Type B pancreatic cell (in vitro differentiated cells): ENCODE measurements at places on chromosomes 5 and 9.

- no peak for DNase-seq
Observed at GRCh38 chr9:133048595-133048994, 13.2 kb upstream of the CEL start.

- DNase-seq, result no peak
Observed at GRCh38 chr5:140250386-140250785, 52.5 kb downstream of the PFDN1 start.

DNA sequence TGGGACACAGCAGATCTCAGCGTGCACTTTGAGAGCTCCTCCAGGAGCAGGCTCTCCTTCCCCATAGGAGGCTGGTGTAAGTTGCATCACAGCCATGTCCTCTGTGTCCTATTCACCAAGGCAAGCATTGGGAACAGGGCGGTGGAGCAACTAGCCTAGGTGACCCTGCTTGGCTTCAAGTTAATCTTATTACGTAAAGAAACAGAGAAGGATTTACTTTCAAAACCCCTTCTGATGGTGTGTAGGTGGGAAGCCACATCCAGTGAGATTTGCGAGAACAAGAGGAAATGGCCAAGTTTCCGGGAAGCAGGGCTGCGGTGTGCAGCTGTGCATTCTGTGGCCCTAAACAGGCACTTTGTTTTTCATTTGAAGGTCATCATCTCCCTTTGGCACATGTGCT is 80.2 kb downstream of the TRIO start:
- no peak for DNase-seq

DNA sequence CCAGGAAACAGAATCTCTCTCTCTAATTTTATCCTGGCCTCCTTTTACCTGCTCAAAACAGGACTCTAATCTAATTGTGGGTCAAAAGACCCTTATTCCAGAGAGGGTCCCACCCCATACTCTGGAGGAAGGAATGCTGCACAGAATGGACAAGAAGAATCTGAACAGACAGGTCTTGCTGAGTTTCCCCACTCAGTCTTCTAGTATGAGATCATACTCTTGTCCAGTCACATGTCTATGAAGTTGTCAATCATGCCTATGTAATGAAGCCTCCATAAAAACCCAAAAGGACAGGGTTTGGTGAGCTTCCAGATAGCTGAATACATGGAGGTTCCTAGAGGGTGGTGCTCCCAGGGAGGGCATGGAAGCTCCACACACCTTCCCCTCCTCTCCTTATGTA is 123.9 kb upstream of the FER start:
- no peak for DNase-seq

DNA sequence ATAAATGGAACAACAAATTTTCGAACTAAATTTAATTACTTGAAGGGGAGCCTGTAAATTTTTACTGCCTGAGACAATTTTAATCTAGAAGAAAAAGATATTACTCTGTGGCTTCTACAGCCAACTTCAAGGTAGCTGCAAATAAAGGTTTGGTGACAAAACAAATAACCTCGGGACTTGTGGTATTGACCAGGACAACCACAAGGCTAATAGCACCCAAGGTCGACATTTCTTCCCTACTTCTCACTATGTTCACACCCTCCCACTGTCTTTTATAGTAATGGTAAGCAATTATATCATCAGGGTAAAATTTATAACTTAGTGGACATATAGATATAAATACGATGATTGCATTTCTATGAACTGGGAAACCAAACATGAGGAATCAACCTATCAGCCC is 67.9 kb upstream of the SPINK5 start:
- DNase-seq, result no peak

DNA sequence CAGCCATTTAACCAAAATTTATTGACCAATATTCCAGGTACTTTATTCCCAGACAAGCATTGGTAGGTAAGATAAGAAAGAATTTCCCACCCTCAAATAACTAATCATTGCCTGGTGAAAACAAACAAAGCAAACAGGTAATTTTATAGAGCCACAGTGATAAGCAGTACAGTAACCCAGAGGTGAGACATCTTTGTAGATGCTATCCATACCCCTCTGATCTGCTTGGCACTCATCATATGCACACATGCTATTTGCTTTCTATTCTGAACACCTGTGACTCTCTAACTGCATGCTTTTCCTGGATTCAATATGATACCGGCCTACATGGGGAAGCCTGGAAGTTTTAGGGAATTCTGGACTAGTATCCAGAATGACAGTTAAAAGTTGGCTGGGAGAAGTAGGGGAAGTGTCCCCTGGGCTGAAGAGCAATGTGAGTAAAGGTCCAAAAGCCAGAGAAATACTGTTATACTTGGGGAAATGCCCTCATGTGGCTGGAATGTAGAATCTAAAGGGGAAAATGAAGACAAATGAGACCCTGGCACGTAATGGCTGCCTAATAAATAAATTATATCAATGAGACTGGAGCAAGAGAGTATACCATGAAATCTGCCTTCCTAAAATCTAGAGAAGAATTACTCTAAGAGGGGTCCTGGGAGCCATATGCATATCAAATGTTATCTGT is 243.8 kb upstream of the ADAMTSL1 start:
- no peak for DNase-seq

DNA sequence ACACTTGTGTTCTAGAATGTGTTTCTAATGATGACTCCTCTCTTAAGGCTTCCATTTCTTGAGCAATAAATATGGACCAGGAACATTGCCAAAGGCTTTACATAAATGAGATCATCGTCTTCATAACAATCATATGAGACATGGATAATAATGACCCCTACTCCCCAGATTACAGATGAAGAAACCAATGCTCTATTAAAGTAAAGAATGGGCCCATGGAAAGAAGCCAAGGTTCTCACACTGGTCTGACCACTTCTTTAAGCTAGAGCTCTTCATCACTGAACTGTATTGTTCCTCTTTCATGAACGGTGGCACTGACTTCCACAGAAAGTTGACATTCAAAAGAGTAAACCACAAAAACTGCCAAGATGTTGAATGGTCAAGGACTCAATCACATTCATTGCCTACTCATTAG is 65.3 kb downstream of the MARCHF3 start:
- no peak for DNase-seq

GRCh38 chr5:37882636-37883035 is 42.8 kb upstream of the GDNF start:
- no peak for DNase-seq

GRCh38 chr9:8904771-8905515 is 1105.4 kb upstream of the DMAC1 start:
- no peak for DNase-seq

DNA sequence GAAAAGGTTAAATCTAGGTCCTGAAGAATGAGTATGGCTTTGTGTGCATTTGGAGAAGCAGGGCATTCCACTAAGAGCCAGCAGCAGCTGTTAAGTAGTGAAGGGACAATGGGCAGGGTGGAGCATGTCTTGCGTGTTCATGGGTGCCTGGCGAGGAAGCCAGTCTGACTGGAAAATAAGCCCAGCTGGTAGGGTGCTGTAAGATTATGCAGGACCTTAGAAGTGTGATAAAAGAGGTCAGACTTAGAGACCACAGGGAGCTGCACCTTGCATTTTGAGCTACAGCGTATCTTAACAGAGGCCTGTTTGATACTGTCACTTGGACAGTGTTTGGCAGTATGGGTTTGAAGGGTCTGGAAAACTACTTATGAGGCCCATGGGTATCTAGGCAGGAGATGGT is 131.7 kb upstream of the ELL2 start:
- DNase-seq, result no peak

GRCh38 chr9:2227144-2227867 is 212.2 kb downstream of the SMARCA2 start:
- DNase-seq, result no peak

- no peak for DNase-seq
Observed at GRCh38 chr9:3858961-3859360, 333.2 kb upstream of the RFX3 start.

DNA sequence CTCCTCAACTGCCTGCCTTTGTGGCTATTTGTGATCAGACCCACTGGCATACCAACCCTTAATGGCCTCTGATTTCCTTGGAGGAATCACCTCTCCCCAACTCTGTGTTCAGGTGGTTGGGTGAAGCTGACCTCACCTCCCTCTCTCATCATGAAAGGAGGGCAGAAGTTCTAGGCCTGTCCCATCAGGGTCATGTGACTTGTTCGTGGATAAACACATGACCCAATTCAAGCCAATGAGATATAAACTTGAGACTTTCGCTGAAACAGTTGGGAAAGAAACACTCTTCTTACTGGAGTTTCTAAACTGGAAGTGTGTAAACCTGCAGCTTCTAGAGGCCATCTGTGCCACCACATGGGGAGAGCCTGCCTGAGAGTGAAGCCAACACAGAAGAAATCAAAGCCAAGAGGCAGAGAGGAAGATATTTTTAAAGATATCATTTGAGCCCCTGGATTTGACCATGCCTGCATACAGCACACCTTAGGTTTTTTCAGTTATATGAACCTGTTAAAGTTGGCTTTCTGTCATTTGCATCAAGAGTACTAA is 5.8 kb downstream of the GABBR2 start:
- no peak for DNase-seq

- DNase-seq, result no peak
Observed at GRCh38 chr9:72305102-72305546, 59.9 kb downstream of the ZFAND5 start.

DNA sequence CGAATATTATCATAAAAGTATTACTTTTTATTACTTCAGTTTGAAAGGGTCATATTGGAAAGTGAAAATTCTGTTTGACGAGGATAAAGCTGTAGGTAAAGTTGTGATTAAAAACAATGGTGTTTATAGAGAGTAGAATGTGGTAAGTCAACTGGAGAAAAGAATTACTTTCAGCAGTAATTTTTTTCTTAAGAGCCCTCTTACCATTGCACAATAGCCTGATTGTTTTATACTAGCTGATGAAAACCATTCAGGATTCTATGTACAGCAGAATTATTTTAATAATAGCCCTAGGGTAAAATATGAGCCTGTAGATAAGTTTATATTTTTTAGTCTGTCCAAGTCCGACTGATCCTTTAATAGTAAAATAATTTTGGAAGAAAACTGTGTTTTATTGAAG is 16.6 kb downstream of the CDC42SE2 start:
- no peak for DNase-seq

- no peak for DNase-seq
Observed at GRCh38 chr5:160134332-160134731, 15.1 kb upstream of the PWWP2A start.

- DNase-seq, result no peak
Observed at GRCh38 chr5:140408750-140409241, 7.2 kb downstream of the ANKHD1 start.

DNA sequence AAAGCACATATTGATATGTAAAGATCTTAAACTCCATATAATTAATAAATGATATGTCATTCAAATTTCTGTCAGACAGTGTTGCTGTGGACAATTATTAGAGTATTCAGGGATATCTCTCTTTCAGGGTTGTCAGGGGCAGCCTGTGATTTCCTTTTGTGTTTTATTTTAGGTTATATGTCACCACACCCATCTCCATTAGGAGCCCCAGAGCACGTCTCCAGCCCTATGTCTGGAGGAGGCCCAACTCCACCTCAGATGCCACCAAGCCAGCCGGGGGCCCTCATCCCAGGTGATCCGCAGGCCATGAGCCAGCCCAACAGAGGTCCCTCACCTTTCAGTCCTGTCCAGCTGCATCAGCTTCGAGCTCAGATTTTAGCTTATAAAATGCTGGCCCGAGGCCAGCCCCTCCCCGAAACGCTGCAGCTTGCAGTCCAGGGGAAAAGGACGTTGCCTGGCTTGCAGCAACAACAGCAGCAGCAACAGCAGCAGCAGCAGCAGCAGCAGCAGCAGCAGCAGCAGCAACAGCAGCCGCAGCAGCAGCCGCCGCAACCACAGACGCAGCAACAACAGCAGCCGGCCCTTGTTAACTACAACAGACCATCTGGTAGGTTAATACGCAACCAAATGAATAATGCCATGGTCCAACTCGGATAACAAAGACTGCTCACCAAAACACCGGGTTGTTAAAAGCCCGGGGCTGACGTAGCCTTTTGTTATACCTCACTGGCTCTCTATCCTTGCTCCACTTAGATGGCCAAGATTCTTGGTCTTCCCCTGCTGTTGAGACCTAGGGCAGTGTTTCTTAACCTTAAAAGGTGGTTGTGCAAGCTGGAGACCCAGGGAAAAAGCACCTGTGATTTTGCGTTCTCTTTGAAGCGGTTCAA is 24.4 kb downstream of the SMARCA2 start:
- DNase-seq, result no peak

DNA sequence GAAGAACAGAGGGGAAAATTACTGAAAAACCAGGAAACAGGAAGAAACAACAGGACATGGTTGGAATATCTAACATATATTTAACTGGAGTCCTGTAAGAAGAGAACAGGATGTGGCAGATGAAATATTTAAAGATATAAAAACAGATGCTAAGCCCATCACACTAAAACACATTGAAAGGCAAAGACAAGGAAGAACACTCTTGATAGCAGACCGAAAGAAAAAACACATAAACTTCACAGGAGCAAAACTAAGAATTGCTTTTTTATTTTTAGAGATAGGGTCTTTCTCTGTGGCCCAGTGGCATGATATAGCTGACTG is 324.4 kb upstream of the ARRDC3 start:
- DNase-seq, result no peak

- DNase-seq, result no peak
Observed at GRCh38 chr5:57754616-57755015, 272.0 kb upstream of the ACTBL2 start.

DNA sequence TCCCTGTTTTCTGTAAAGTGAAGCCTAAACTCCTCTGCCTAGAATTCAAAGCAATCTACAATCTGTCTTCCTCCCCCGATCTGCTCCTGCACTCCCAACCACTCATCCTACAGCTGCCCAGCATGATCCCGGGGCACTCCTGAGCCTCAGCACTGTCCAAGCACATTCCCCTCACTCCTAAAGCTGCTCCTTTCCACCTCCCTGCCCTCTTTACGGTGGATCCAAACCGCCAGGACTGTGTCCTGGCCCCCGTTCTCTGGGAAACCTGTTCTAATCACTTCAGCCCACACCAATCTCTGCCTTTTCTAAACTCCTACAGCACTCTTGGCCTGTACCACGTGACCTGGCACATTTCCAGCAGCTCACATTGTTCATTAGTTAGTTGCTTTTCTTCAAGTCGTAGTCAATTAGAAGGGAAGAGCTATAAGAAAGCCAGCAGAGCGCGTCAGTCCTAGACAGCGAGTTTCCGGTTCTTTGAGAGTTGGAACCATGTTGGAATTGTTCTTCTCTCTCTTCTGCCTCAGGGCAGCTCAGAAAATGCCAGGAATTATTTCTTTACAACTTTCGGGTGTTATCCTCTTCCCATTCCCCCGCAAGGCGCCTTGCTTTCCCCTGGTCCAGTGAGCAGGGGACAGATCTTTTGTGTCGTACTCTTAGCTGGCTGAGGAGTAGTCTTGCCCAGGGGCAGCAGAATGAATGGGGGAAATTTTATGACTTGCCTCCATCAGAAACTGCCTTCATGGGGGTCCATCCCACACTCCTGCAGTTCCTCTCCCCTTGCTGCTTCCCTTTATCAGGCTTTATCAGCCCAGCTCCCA is 60.7 kb downstream of the NRG2 start:
- no peak for DNase-seq

- DNase-seq, result no peak
Observed at GRCh38 chr5:54601411-54602230, 84.1 kb downstream of the SNX18 start.

DNA sequence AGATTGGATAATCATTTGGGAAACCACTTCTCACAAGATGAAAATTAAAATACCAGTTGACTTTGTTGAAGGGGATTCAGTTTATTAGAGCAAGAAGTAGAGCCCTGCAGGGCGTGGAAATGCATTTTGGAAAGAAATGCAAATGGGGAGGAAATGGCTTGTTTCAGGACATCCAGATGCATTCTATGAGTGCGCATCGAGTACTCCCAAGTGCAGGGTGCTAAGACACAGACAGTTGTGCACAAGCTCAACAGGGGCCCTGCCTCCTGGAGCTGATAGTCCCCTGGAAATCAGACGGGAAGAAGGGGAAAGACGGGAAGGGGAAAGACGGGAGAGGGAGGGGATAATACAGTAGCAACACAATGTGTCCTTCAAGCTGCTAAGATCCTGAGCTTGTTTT is 64.0 kb downstream of the NSUN2 start:
- DNase-seq, result peak; percentile 13
